ENCODE measurements at places on chromosomes 5 and 9.

DNA sequence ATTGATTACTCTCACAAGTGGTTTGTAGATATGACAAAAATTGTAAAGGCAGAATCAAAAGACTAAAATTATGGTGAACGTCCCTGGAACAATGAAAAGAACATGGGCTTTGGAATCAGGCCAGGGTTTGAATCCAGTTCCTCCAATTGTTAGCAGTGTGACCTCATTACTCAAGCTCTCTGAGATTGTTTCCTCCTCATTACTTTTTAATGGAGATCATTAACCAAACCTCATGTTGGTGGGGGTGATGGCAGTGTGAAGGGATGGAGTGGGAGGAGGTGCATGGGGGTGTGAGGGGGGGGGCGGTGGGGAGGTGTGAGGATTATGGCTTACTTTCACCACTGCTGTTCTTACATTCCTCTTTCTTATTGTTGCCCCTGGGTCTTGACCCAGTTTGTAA is 44.1 kb upstream of the FOXE1 start:
- no peak for DNase-seq

- no peak for DNase-seq
These were observed 7.6 kb downstream of the TMEM174 start for GRCh38 chr5:73180566-73180965.

- DNase-seq = peak; percentile 97
These were observed at the start of gene PLGRKT for GRCh38 chr9:5437254-5438216. Gene PLGRKT, minus strand, starts transcription at chr9:5437925. Its CDS starts 5,948 bp downstream, at chr9:5431977.

DNA sequence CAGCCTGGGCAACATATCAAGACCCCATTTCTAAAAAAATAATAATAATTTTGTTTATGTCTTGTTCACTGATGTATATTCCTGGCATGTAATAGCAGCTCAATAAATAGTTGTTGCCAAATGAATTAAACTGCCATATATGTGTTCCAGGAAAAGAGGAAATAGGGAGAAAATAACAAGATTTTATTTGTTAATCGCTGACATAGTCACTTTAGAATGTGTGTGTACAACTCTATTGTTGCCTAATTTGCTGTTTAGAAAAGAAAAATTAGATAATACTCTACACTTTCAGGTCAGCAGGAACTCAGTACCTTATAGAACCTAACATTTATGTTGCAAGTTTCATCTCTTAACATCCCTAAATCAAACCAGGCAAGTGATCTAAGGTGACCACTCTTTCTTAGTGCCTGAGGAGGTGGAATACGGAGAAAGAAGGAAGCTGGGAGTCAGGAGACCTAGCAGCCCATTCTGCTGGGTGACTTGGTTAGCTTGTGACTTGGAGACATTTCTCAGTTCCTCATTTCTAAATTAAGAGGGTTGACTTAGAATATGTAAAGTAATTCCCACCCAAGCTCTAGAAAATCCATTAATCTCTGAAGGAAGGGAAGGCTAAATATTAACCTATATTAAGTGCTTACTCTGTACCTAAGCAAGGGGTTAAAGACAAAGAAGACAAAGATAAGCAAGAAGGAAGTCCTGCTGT is 110.3 kb upstream of the IQGAP2 start:
- no peak for DNase-seq

- no peak for DNase-seq
These were observed 37.2 kb upstream of the COL15A1 start for GRCh38 chr9:98906273-98907040.

DNA sequence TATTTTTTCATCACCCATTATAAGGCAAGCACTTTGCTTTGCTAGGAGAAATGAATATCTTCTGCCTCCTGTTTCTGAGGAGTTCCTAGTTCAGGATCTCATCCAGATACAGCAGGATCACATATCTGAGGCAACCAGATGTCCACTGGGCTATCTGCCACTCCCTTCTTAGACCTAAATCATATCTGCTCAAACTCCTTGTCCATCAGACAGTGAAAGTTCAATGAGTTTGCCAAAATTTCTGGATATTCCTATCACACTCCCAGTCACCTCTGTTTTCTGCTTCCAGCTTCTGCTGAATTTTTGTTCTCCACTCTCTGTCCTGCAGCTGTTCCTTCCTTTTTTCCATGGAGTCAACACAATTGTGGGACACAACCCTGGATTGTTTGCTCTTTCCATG is 54.2 kb upstream of the BASP1 start:
- DNase-seq = no peak

DNA sequence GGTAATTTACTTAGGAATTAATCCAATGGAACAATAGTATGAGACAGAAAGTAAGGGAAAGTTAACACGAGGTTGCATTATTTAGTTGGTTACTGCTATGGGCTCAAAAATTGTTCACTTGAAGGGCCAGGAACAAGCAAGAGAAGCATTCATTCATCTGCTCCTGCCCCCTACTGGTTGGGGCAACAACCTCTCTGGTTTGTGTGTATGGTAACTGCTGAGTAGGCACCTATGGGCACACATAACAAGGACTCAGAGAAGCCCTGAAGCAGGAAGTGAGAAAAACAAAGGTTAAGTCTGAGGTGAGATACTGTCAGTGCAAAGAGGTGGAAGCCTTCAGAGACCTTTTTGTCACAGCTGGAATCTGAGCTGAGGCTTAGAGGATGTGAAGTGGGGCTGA is 34.4 kb upstream of the RANBP6 start:
- DNase-seq = peak; percentile 72

- DNase-seq = no peak
These were observed 1.1 kb upstream of the PTPN3 start for GRCh38 chr9:109499093-109499630.

GRCh38 chr5:76483881-76484280 is 80.8 kb downstream of the IQGAP2 start:
- DNase-seq = no peak

DNA sequence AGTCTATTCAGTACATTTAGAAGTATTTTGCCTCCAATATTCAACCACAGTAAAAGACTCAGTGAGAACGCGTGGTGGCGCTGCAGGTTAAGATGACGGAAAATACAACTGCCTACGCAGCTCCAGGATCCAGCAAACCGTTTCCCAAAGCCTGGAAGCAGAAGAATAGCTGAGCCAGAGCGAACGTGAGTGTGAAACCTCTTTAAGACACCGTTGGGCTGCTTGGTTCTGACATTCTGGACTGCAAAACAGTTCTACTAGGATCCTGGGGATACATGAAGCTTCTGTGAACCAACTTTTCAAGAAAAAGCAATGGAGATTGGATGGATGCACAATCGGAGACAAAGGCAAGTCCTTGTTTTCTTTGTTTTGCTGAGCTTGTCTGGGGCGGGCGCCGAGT is at the start of gene PCDHB16:
PCDHB16 (plus strand) TSS at position 140 of the 400 bp plus-strand sequence; CDS start at position 313, 173 bp downstream.
- no peak for DNase-seq

- DNase-seq = no peak
These were observed 74.8 kb upstream of the RXRA start for GRCh38 chr9:134251296-134252069.

- DNase-seq = peak; percentile 15
These were observed 99.4 kb downstream of the MTREX start for GRCh38 chr5:55407059-55407684.

DNA sequence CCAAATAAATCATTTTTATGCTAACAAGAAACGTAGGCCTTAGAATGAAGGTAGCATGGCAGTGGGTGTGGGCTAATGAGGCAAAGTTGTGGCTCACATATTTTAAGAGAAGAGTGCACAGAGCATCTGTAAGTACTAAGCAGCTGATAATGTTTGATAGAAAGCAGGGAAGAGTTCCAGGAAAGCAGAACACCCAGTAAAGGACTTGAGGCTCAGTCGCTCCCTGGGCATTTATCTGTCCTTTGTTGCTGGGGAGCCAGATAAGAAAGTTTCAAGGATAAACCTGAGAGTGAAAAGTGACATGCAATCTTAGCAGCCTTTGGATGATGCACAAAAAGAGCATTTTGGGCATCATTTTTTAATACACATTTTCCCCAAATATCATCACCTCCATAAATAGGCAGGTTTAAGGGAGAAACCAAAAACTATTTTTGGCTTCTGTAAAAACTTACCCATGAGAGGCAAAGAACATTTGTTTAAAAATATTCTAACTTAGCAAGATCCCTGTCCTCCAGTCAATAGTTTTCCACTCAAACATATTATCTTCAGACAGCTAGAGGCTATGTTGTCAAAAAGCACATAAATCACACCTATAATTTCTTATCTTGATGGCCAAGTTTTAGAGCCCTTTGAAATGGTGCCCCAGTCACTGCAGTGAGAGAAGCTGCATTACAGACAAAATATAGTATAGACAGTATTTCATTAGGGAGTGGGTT is 3.4 kb downstream of the FREM1 start:
- DNase-seq = no peak

DNA sequence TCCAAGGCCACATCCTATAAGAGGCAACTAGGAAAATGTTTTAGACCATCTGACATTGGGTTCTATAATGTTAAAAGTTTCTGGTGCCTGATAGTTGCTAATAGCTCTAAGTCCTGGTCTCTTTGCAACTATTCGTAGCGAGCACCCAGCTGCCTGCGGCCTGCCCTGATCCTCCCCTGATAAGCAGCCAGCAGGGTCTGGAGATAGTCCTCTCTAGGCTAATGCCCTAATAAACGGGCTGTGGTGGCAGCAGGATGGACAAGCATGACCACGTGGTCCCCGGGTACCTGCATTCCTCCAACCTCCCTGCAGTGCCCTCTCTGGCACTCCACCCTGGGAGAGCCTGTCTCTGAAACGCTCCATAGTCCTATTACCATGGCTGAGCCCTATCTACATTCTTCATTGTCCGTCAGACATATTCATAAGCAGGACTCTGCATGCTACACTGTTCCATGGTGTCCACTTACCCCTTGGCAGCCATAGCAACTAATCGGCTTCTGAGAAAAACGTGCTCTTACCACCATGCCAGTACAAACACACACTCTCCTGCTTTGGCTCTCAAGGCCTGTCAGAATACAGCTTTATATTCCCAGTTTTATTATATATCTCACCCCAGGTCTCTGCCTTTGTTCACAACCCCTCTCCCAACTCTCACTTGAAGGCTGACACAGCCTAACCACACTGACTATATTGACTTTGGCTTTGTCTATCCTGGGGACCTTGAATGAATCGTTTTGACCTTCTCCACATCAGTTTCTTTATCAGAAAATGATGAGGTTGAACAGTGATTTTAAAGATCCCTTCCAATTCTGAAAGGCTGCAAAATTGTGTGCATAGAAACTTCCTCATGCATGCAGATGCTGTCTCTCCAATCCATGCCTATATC is 49.9 kb upstream of the DAPK1 start:
- no peak for DNase-seq

GRCh38 chr9:38319496-38320173 is 72.9 kb upstream of the ALDH1B1 start:
- DNase-seq = no peak

GRCh38 chr5:150254774-150255173 is 34.8 kb downstream of the CAMK2A start:
- no peak for DNase-seq

GRCh38 chr9:21684231-21684630 is 118.2 kb upstream of the MTAP start:
- no peak for DNase-seq

- no peak for DNase-seq
These were observed 11.7 kb upstream of the GADD45G start for GRCh38 chr9:89592963-89593726.

- DNase-seq = no peak
These were observed 26.9 kb upstream of the LTC4S start for GRCh38 chr5:179766726-179767455.

- DNase-seq = no peak
These were observed 388.1 kb upstream of the ACO1 start for GRCh38 chr9:31996331-31996730.

GRCh38 chr9:125963932-125964331 is 216.8 kb downstream of the PBX3 start:
- DNase-seq = no peak

GRCh38 chr9:71793386-71794105 is 25.2 kb upstream of the CEMIP2 start:
- DNase-seq = no peak

DNA sequence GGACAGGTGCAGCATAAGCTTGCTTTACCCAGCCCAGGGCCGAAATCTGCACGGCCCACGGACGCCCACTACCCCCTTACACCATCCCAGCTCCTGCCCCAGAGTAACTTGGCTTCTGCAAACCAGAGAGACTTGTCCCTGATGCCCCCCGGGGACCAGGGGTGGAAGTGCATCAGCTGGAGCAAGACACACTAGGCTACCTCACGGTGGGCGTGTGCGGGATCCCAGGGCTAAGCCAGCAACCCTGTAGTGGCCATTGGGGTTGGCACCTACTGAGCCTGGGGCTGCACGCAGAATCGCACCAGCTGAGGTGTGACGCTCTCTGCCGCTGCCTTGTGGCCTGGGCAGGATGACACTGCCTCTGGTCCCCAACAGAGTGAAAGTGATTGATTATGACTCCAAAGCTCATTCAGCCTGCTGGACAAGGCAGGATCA is 6.1 kb upstream of the ZNF79 start:
- peak; percentile 54 for DNase-seq

- DNase-seq = no peak
These were observed 9.7 kb upstream of the CYSTM1 start for GRCh38 chr5:140165101-140165922.

DNA sequence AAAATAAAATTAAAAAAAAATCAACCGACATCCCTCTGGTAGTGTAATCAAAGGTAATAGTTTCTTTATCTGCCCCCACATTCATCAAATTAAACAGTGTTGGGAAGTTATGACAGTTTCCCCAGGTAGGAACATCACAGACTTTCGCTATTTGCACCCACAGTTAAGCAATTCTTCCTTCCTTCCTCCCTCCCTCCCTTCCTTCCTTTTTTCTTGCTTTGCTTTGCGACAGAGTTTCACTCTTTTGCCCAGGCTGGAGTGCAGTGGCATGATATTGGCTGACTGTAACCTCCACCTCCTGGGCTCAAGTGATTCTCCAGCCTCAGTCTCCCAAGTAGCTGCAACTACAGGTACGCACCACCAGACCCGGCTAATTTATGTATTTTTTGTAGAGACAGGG is 10.8 kb upstream of the BICD2 start:
- DNase-seq = no peak

DNA sequence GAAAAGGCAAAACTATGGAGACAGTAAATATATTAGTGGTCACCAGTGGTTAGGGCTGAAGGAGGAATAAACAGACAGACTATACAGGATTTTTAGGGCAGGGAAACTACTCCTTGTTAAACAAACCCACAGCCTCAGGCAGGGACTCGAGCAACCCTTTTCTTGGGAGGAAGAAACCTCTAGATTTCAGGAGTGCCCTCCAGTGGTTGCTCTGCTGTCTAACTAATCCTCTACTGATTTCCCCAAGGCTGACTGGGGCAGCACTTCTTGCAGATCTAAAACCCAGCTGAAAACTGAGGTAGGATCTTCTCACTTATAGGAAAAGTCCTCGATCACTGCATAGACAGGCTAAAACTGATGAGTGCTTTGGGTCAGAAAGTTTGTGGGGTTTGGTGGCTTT is 176.8 kb downstream of the ISOC1 start:
- DNase-seq = no peak

GRCh38 chr5:111528056-111528455 is 15.7 kb upstream of the STARD4 start:
- no peak for DNase-seq

GRCh38 chr5:37255774-37256358 is 6.7 kb upstream of the CPLANE1 start:
- no peak for DNase-seq

Data from activated CD4-positive, alpha-beta T cell treated with anti-CD3 and anti-CD28 coated beads, Interleukin-2, Interleukin-6, amounts not matched to agents 100 ng/mL and 50 ng/mL, durations not matched to agents 16 hours and 8 hours (primary cell).